Stimulated activated CD4-positive, alpha-beta T cell treated with anti-CD3 and anti-CD28 coated beads, Interleukin-4, amount 100 ng/mL, for 1 hour (primary cell): ENCODE measurements at places on chromosomes 12 and 14.

DNA sequence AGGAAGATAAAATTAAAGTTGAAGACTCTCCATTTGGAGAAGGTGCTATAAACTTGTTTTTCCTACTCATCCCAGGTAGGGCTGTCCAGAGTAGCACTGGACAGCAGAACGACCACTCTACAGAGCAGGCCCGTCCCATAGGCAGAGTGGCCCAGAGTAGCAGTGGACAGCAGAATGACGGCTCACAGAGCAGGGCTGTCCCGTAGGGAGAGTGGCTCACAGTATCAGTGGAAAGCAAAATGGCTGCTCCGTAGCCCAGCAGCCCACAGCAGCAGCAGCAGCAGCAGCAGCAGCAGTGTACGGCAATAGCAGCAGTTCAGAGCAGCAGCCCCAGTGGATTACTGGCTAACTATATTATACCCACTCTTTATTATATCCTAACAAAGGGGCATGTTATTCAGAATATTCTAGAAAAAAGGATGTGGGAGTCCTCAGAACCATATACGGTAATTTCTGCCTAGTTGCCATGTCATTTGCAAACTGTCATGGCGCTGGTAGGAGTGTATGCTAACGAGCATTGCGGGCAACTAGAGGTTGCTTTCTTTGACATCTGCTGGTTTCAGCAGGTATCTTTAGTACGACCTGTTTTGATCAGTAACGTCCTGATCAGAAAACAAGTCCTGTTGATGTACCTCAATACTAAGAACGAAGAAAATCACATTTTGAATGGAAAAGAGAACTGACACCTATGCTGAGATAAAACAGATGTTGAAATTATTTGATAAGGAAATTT is 567.3 kb downstream of the SLC16A7 start:
- DNase-seq: no peak

GRCh38 chr12:104928036-104928745 is 29.9 kb downstream of the SLC41A2 start:
- DNase-seq: no peak

GRCh38 chr12:111606767-111607230 is 7.7 kb upstream of the ATXN2 start:
- DNase-seq: no peak

DNA sequence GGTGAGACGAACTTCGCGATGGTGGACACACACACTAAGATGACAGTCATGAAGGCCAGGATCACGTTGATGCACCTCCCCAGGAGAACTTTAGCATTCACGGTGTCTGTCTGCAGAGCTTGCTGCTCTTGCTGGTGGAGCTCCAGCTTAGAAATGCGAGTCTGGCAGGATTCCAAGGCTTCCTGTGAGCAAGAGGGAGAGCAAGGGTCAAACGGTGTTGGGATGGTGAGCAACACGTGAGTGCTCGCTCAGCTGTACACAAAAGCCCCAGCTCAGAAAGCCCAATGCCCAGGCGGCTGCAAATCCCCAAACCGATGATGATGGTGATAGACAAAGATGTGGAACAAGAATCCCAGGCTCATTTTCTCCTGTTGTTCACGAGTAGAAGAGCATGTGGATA is 78.8 kb downstream of the TMCC3 start:
- no peak for DNase-seq

GRCh38 chr12:12357719-12358461 is 1.0 kb downstream of the BORCS5 start:
- no peak for DNase-seq

DNA sequence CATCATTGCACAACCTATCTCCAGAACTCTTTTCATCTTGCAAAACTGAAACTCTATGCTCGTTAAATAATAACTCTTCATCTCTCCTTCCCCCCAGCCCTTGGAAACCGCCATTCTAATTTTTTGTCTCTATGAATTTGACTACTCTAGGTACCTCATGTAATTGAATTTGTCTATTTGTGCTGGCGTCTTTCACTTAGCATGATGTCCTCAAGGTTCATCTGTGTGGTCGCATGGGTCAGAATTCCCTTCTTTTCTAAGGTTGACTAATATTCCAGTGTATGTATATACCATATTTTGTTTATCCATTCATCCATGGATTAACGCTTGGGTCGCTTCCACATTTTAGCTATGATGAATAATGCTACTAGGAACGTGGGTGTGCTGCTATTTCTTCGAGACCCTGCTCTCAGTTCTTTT is 80.1 kb downstream of the PLXNC1 start:
- DNase-seq: no peak

- DNase-seq: no peak
Measured at GRCh38 chr14:50924843-50925242, 19.4 kb downstream of the PYGL start.

- no peak for DNase-seq
Measured at GRCh38 chr12:71456990-71457389, 17.4 kb downstream of the LGR5 start.

DNA sequence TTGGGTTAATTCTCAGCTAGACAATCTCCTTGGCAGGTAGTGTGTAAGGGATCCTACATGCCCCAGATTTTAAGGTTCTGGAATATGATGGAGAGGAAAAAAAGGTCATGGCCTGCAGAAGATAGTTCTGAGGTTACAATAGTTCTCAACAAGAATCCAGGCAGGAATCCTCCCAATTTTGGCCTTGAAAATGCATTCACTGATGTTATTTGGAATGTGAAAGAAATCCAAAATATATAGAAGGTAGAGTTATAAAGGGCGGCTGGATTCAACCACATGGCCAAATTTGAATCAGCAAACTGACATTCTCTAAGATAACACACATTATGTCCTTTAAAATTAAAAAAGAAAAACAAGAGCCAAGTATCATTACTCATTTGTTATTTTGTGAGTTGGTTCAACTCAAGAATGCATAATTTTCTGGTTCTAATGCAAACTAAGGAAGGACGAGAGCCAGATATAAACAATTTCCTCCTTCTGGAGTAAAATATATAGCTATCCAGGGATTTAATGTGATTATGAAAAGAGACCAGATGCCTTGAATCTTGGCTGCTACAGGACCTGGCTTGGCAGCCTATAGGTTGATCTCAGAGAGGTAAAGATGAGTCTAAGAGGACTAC is 177.0 kb upstream of the G2E3 start:
- no peak for DNase-seq

GRCh38 chr12:99390707-99391106 is 256.8 kb upstream of the GARIN6 start:
- DNase-seq: no peak

DNA sequence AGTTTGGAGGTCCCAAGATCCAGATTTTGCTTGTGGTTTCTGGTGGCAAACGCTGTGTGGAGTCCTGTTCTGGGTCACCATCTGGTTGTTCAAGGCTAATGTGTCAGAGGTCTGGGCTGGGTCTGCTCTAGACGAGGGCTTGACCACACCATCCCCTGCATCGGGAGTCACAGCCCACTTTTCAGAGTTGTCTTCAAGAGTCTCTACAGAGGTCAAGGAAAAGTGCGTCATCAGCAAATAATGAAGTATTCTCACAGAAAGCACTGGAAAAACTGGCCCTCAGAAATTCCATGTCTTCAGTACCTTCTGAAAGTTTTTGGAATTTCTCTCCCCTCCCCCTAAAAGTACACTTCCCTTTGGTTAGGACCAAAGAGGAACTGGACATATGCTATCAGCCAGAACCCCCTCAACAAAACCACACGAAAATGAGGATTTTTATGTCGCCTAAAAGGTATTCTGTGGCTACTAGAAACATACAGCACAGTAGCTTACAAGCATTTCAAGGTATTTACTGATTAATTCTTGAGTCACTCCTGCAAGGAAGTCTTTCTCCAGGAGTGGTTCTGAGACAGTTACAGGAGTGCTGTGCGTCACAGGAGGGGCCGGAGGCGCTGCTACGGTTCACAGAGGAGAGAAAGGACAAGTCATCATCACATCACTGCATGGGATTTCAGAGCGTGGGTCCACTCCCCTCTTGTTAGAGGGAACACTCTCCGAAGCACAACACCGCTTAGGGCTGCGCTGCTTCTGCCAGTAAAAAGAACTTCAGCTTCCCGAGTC is 35.4 kb downstream of the RAD52 start:
- DNase-seq: no peak

DNA sequence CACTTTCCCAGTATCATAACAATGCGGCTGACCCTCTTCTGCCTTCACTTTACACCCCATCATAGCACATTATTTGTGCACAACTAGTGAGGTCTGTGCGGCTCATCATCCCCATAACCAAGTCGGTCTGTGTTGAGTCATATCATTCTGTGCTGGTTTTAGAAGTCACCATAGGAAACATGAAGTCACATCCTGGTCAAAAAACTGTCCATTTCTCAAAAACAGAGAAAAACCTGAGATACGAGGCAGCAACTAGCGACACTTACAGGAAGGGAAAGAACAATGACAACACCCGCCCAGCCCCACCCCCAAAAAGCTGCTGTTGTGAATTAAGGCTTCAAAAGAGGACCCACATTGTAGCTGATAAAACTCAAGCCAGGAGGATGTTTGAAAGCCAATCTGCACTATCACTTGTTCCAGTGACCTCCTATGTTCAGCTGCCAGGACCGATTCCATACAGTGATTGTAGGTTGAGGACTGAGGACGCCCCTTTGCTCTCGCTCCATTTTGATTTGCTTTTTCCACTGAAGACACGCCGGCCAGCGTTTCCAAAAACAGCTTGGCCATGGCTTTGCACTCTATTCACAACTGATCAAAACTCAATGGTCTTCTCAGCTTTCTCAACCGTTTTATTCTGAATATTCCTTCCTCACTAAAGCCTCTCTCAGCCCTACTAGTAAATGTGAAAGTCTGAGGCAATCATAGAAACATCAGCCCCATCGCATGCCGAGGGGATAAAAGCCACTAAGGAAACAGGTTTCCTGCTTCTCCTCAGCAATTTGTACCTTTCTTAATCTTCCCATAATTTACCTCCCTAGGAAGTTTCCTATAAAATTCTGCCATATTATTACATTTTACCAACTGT is 87.5 kb downstream of the DUSP16 start:
- no peak for DNase-seq

DNA sequence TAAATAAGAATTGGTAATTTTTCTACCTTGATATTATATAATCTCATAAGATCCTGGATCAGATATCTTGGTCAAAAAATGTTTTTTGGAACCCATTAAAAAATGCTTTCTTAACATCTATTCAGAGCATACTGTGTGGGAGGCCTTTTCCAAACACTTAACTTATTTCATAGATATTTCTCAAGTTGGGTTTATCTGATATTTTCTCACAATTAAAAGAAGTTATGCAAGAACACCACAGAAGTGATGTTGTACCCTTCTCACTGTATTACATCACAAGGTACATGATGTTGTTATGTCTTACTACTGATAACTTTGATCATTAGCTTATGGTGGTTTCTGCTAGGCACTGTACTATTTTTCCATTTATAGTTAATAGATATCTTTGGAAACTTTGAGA is 23.4 kb upstream of the PRPF39 start:
- DNase-seq: no peak

- no peak for DNase-seq
Measured at GRCh38 chr12:63308671-63309070, 157.7 kb upstream of the AVPR1A start.

GRCh38 chr12:122062832-122063693 is 15.5 kb upstream of the MLXIP start:
- no peak for DNase-seq
